ENCODE measurements at places on chromosomes 4 and X.

DNA sequence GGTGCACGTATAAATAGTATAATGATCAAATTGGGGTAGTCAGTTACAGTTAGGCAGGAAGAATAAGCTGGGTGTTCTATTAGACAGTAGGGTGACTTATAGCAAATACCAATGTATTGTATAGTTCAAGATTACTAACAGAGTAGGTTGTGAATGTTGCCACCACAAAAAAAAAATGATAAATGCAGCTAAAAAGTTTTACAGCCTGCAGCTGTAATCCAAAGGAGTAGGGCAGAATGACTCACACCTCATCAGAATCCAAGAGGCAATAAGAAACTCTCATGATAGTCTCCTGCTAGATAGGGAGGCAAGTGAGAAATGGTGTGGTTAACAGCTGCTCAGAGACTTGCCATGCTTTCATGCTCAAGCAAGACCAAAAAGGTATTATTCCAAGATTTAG is 19.6 kb upstream of the TCEAL4 start:
- no peak for DNase-seq

DNA sequence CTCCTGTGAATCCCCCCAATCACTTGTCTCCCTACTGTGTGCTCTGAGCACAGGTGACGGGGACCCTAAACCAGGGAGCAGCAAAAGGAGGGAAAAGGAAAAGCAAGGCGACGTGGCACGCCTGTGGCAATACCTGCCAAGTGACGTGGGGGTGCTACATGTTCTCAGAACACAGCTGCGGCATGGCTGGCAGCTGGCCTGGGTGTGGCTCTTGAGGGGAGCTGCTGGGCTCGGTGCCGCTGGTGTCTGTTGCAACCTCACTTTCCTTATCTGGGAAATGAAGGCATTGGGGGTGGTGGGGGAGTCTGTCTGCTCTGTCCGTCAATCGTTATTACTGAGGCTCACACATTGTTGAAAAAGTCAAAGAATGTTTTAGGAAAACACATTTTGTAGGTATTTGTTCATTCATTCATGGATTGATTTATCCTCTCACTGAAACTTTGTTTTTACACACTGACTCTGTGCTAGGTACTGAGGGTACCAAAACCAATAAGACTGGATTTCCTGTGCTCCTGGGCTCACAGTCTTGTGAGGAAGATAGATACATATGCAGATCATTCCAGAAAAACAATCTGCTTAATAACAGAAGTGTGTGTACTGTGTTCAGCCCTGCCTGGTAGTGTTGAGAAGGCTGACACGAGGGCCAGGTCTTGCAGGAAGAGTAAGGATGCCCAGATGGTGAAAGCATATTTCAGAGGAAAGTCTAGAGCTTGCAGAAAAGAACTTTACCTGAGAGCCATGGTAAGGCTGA is 217.6 kb downstream of the PTTG2 start:
- DNase-seq, result peak; percentile 61

GRCh38 chr4:99215521-99215920 is 3.5 kb downstream of the ADH6 start:
- DNase-seq, result no peak

- DNase-seq, result no peak
Measured at GRCh38 chrX:48794911-48795515, 6.9 kb upstream of the HDAC6 start.
